ENCODE measurements at places on chromosomes 6 and 20.

DNA sequence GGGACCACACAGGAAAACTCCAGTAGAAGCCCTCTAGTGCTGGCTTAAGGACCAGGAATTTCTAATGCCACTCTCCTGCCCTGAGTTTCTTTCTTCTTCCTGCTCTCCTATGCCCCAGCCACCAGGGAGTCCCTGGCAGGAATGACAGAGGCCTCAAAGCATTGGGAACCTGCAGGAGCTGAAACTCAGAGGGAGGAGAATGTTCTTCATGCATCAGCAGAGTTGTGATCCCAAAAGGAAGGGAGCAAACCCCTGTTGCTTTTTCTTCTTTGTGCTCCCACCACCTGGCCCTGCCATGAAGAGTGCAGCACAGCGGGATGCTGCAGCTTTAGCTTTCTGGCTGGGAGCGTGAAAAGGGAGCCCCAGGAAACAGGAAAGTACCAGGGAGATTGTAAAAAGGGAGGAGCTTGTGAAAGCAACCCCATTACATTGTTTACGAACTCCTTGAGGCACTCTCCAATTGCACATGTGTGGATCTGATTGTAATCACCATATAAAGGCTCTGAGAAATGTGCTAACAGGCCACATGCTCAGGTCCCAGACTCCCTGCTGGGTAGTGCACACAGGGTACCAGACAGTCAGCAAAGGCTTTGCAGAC, 34.7 kb upstream of the FKBP1A start:
- no peak for DNase-seq

- DNase-seq = no peak
Observed at GRCh38 chr6:73476723-73477122, 15.2 kb downstream of the MTO1 start.

DNA sequence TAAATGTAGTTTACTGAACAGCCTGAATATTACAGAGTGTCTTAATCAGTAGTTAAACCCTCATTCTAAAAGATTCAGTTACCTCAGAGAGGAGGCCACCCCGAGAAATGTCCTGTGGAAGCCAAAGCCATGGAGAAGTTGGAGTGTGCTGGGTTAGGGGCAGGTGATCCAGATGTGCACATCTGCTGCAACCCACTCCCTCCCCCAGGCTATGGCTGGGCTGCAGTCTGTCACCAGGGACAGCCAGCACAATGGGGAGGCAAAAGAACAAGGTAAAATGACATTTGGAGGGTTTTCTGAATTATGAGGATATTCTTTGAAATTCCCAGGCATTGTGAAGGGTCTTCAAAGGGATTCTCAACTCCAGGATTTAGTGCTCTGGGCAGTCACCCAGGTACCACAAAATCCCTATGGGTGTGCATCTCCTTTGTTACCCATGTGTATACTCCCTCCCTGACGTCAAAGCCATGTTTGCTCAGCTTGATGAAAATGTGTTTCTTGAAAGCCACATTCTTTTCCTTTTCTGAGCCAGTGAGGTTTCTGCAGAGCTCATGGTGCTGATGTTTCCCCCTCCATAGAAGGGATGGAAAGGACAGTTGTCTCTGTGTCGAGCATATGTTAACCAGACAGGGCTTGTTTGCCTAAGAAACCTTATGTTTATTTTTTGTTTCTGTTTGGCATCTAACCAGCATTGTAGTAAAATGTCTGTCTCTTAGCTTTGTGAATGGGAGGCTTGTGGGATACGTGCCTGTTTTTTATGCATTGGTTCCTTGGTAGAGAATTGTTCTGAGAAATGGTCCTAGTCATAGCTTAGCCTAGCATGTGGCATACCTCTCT, 212.3 kb upstream of the TBX18 start:
- no peak for DNase-seq

DNA sequence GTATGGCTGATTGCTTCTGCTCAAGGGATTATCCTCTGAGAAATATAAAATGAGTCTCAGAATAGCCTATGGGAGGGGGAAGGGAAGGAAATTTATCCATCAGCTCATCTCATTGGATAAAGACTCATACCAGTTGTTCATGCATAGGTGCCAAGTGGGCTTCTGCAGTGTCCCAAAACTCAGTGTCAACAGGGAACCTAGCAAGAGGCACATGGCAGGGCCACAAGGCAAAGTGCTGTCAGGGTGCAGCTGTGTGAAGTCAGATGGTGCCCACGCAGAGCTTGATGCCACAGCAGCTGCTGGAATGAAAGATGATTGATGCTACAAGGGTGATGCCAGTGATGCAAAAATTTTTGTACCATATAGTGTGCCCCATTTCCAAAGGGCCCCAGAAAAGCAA, 3.2 kb upstream of the CHD6 start:
- no peak for DNase-seq

- DNase-seq = no peak
Observed at GRCh38 chr6:33488339-33488738, 34.0 kb downstream of the ZBTB9 start.

- DNase-seq = no peak
Observed at GRCh38 chr6:84061174-84061573, 27.6 kb downstream of the MRAP2 start.

- DNase-seq = no peak
Observed at GRCh38 chr6:150503041-150503440, 96.6 kb upstream of the PLEKHG1 start.

DNA sequence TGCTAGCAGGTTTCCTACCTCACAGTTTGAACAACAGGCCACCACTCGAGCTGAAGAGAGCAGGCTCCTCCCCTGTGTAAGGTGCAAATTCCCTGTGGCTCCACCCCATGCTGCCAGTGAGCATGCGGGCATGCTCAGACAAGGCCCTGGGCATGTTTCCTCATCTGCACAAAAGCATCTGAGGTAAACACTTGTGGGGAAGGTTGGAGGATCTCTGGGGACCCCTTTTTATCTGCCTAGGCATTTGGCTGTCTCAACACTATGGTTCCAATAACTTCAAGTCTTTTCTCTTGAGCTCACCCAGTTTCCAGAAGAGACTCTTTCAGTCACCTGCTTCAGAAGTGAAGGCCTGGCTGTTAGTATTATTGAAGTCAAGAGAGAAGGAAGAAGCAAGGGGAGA, 9.4 kb downstream of the C6orf58 start:
- DNase-seq = no peak

- no peak for DNase-seq
Observed at GRCh38 chr6:94130478-94130877, 711.1 kb upstream of the EPHA7 start.

- no peak for DNase-seq
Observed at GRCh38 chr6:93789532-93789931, 370.2 kb upstream of the EPHA7 start.

GRCh38 chr6:77653816-77654215, 977 bp downstream of the MEI4 start:
- no peak for DNase-seq
